ENCODE measurements at places on chromosomes 2 and 18.
A peak's percentile ranks its signal among the peaks of the same experiment; 100 is the strongest.

- no peak for DNase-seq
Measured at GRCh38 chr2:40435426-40436092, 16.3 kb downstream of the SLC8A1 start.

- peak; percentile 6 for DNase-seq
Measured at GRCh38 chr18:14747513-14748474, at the start of gene ANKRD30B. Gene ANKRD30B, plus strand, starts transcription at chr18:14748172. Its CDS starts 248 bp downstream, at chr18:14748420.

DNA sequence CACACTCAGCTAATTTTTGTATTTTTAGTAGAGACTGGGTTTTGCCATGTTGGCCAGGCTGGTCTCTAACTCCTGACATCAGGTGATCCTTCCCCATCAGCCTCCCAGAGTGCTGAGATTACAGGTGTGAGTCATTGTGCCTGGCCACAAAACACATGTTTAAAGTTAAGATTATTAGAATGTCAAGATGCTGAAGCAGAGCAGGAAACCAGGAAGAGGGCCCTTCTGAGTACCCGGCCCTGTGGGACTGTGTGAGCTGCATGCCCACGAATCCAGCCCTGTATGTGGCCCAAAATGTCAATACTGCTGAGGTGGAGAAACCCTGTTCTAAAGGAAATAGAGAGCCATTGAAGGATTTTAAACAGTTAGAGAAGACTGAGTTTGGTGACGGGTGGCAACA is 31.0 kb upstream of the REV1 start:
- DNase-seq, result no peak

DNA sequence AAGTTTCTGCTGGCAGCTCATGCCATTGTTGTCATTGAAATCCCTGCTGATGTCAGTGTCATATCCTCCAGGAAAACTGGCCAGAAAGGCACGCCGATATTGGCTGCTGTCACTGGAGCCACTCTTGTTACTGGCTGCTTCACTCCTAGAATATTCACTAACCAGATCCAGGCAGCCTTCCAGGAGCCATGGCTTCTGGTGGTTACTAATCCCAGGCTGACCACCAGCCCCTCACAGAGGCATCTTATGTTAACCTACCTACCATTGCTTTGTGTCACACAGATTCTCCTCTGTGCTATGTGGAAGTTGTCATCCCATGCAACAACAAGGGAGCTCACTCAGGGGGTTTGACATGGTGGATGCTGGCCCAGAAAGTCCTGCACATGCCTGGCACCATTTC is 27.0 kb upstream of the MTX2 start:
- DNase-seq, result no peak

DNA sequence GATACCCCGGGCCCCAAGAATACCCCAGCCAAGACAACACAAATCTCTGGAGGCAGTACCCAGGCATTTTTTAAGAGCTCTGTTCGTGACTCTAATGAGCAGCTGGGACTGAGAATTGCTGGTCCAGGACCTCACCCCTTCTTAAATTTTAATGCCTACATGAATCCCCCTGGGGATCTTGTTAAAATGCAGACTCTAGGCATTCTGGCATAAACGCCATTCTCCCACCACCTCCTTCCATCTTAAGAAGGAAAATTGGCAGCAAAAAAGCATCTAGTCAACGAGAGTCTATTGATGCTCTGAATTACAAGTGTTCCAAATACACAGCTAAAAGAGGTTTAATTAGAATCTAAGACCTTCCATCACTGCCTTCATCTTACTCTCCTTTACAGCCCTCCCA is 5.0 kb downstream of the CHST10 start:
- no peak for DNase-seq

DNA sequence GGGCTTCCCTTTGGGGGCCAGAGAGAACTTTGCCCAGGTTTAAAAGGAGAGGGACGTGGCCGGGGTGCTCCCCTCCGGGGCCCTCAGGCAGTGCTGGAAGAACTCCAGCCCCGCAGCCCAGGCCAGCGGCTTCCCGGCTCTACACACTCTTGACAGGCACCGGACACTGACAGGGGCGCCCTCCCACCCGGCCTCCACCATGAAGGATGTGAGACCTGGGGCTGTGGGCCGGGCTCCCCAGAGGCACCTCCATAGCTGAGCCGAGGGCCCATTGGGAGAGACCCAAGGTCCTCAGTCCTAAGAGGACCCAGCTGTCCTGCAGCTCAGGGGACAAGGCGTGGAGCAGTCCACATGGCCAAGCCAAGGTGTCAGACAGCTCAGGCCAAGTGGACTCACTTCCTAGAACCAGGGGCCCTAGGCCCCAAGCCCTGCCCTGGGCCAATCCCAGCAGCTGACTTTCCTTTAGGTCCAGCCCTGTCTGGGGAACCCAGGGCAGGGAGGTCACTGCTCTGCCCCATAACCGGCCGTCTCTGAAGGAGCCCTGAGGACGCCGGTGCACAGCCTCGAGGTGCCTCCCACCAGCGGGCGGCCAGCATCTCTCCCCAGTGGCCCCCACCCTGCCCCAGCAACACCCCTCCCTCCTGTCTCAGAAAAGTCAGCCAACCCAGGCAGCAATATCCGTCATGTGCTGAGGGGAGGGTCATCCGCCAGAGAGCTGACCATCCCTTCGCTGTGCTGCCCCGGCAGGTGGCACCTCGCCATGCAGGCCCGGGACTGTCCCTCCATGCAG is 51.8 kb downstream of the BIN1 start:
- DNase-seq, result no peak

DNA sequence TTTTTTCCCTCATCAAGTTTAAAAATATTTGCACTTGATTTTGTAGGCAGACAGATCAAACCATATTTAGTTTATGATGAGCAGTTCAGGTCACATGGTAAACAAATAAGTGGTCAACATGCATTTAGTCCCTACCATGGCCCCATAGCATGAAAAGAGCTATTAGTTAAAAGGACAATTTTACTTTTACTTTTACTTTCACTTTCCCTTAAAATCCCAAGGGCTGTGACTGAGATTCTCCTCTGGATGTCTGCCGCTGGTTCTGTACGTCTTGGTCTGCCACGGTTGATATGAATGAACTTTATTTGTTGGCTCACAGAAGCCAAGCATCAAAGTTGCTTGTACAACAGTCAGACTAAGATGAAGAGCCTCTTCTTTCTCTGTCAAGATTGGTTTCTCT is 626.2 kb upstream of the CDH7 start:
- no peak for DNase-seq

DNA sequence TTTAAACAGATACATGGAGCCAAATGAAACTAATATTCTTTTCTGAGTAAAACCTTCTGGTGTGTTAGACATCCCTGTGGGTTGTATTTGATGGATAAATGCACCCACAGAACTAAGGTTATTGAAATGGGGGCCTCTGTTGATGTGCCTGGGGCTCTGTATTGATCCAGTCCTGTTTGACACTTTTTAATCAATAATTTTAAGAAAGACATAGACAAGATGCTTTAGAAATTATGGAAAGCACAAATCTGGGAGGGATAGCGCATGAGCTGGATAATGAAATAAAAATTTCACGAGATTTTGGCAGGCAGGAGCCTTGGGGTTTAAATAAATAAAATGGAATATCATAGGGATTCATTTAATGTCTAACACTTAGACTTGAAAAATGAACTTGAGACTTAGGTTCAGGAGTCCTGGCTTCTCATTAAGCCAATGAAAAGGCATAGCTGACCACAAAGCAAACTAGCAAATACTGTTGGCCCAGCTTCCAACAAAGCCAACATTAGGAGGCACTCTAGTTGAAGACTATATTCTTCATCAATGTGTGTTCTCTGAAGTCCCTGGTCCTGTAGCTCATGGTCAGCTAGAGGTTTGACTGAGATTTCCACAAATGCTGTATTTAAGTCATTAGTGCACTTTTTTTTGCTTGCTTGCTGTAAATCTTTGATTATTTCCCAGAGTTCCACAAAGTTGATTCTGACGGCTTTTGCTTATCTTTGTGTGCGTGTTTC is 64.2 kb upstream of the SH3RF3 start:
- DNase-seq, result no peak

GRCh38 chr2:37391711-37392110 is 47.3 kb downstream of the QPCT start:
- DNase-seq, result no peak

DNA sequence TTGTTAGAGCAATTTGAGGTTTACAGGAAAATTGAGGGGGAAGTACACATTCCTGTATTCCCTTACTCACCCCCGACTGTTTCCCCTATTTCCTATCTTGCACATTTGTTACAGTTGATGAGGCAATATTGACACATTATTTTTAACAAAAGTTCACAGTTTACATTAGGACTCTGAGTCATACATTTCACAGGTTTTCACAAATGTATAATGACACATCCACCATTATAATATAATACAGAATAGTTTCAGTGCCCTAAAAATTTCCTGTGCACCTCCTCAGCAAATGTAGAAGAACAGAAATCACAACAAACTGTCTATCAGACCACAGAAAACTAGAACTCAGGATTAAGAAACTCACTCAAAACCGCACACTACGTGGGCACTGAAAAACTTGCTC is 160.6 kb upstream of the RMP24 start:
- no peak for DNase-seq

- no peak for DNase-seq
Measured at GRCh38 chr2:196242131-196242620, 70.8 kb upstream of the STK17B start.

DNA sequence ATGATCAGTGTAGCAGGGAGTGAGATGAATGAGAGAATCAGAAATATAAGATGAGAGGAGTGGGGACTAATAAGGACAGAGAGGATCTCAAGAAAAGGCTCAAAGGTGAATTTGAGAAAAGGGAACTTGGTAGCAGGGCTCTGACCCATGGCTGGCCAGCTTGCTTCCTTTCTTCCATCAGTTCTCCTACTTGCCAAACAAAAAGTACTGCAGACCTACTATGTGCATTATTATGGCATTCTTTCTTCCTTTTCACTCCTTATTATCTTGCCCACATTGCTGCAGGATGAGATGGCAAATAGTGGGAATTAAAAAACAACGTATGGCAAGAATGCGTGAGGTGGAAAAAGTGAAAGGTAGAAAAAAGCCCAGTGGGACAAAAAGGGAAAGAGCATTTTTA is 33.0 kb downstream of the PRKD3 start:
- no peak for DNase-seq

GRCh38 chr2:182245963-182246362 is 180.9 kb downstream of the PDE1A start:
- DNase-seq, result no peak

GRCh38 chr2:233852056-233852455 is 2.3 kb downstream of the HJURP start:
- no peak for DNase-seq

DNA sequence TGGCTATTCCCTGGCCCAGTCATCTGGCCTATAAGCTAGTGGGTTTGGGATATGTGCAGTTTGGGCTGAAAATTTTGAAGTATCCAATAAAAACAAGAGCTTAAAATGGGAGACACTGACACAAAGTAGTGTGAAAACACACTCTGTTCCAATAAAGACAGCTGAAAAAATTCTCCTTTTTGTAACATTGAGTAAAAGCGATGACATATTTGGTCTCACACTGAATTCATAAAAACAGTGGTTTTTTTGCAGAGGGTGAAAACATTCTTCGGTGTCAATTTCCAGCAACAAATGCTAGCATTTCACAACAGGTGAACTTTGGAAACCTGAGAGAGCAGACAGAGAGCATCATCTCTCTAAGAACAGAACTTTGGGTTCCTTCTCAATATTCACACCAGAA is 142.2 kb downstream of the OSR1 start:
- DNase-seq, result no peak

DNA sequence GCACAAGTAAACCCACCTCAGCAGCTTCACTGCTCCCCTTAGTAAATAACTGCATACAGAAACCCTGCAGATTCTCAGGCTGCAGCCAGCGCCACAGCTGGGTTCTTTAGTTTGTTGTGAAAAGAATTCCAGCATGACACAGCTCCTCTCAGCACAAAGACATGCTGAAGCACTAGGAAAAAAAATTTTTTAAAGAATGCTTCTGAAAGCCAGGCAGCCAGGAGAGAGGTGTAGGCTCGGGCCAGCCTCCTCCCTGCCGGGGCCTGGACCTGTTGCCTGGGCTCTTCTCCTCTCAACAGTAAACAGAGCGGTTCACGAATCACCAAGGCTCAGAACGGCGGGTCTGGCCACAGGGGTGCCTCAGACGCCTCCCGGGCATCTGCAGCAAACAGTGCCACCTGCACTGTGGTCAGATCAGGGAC is 95.7 kb upstream of the POU3F3 start:
- DNase-seq, result peak; percentile 37

DNA sequence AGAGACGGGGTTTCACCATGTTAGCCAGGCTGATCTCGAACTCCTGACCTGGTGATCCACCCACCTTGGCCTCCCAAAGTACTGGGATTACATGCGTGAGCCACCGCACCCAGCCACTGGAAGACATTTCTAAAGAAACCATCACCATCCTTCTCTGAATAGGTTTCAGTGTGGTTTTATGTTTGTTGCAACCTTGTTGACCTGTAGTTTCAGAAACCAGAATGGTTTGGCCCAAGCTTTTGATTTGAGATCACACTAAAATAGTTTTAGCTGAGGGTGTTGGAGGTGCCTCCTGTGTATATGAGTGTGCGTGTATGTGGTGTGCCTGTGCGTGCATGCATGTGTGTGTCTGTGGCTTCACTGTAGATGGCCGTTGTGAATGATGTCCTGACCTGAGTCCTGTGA is 26.2 kb downstream of the INPP4A start:
- DNase-seq, result no peak

DNA sequence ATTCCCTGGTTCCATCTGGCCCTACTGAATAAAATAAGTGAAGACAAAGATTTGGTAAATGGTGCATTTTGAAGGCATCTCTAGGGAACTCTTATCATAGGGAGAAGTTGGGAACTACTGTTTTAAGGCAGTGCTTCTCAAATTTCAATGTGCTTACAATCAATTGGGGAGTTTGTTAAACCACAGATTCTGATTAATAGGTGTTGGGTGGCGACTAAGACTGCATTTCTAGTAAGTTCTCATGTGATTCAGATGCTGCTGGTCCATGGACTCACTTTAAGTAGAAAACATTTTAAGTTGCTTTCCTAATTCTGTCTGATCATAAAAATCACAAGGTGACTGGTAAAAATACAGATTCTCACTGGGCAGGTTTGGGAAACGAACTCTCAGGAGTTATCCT is 14.6 kb downstream of the FARSB start:
- DNase-seq, result no peak

DNA sequence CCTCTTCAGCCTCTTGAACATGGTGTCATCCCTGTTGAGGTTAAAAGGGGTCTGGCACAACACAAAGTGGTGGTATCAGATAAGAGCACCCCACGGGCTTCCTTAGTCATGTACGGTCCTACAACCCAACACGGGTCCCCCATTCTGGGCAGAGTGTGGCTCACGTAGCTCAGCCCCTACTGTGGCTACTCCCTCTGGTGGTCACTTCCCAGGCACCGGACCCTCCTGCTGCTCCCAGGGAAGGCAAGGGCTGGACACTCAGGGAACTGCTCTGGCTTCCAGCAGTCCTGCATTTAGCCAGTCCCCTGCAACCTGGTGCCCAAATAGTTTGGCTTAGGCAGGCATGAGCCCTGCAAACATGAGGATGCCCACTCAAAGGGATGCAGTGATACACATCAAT is 58.6 kb downstream of the GALNT14 start:
- no peak for DNase-seq

Data from hepatocyte (in vitro differentiated cells).